ENCODE measurements at places on chromosomes 2 and 18. TPM values are rescaled to one million over a fixed set of nuclear protein-coding genes. Genes with fewer than 3 reads are reported as not detected.
A peak's percentile ranks its signal among the peaks of the same experiment; 100 is the strongest.

EMX1 gene
- total RNA-seq: not detected

IL18RAP gene
- total RNA-seq: not detected

GAL3ST2 gene
- total RNA-seq: 3.9 TPM

LIPT1 gene
- 10.3 TPM for total RNA-seq

CAPN10 gene
- total RNA-seq: 70.3 TPM

PARD3B gene
- 7.6 TPM for total RNA-seq

STON1 gene
- total RNA-seq: 1.7 TPM

NAT8 gene
- total RNA-seq: not detected

HOXD13 gene
- not detected for total RNA-seq

DNA sequence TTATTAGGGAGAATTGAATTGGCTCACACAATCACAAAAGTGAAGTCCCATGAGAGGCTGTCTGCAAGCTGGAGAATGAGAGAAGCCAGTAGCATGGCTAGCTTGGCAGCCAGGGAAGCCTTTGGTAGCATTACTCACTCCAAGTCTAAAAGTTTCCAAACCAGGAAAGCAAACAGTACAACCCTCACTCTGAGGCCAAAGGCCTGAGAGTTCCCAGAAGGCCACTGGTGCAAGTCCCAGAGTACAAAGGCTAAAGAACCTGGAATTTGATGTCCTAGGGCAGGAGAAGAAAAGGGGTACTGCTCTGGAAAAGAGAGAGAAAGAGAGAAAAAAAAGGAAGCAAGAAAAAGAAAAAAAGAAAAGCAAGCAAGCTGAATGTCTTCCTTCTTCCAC is 318.2 kb downstream of the RND3 start:
- no peak for DNase-seq

DNA sequence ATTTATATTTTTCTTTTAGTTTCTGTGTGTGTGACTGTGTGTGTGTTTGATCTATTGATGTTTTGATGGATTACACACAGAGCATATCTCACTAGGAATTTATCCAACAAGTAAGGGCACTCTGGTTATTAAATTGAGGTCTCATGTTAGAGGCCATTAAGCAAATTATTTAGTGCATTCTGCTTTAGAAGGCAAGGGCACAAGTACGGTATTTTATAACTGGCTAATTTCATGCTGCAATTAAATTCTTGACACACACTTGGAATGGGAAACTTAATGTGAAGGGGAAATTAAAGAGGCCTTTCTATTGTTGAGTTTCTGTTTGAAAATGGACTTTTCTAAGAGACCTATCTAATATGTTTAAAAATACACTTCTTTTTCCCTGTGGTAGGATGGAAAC is 25.8 kb downstream of the NYAP2 start:
- DNase-seq: no peak

GRCh38 chr2:131801210-131801744 is 273.6 kb downstream of the CCDC74A start:
- DNase-seq: no peak

- DNase-seq: no peak
These were observed 200.6 kb downstream of the NAPG start for GRCh38 chr18:10726198-10727068.

DNA sequence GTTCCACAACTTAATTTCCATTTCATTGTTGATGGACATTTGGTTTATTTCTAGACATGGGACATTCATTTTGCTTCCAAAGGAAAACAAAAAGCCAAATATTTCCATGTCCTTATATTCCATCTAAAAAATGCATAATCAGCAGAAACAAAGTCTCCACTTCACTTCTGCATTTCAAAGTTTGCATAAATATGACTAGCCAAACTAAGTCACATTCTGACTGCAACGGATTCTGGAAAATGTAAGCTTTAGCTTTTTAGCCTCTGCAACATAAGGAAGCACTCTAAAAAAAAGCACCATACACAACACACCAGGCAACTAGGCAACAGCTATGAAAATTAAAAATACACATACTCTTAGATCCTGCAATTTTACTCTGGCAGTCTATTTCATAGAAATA is 135.3 kb downstream of the ETAA1 start:
- no peak for DNase-seq

- peak; percentile 58 for DNase-seq
These were observed 409.0 kb downstream of the LPIN1 start for GRCh38 chr2:12155303-12156051.

DNA sequence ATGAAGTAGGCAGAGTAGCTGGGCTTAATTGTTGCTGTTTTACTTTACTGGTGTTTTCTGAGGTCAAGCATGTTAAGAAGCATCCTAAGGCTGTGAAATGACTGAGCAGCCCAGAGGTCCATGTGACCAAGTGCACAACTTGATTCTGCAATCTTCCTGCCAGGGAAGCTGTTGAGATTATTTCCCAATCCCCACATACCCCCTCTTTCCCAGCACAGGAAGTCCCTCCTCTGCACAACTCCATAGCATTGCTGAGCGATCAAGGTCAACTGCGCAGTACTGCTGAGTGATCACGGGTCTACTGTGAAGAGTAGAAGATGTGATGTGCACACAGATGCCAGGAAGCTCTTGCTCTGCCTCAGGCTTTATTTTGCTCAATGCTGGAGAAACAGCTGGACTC is 105.8 kb downstream of the GALNT14 start:
- no peak for DNase-seq

DNA sequence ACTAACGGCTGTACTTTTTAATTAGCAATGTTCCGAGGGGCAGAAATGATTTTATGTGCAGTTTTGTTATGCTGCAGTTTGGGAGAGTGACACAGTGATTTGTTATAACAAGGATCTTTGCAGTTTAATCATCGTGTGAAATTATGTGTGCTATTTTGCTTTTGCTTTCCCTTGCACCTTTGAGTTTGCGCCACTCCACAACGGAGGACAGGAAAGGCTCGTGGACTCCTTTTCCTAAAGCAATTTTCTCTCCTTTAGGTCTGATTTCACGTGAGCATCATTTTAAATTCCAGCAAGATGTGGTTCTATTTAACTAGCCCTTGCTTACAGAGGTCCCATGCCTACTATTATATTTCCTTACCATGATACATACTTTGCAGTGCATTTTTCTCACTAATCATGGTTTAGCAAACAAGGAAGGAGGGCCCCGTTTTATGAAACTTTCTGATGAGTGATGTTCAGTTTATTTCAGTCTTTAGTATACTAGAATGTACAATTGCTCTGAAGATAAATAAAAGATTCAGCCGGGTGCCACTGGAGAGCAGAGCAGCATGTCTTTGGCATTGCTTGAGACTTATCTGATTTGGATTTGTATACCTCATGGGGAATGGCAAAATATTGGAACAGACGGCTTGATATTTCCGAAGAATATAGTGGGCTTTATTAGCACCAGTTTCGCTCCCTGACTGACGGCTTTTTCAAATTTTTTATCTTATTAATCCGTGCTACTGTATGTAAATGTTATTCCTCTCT is 528.2 kb upstream of the FANCL start:
- DNase-seq: no peak

- no peak for DNase-seq
These were observed 296 bp downstream of the TTC21B start for GRCh38 chr2:165953306-165953654.

DNA sequence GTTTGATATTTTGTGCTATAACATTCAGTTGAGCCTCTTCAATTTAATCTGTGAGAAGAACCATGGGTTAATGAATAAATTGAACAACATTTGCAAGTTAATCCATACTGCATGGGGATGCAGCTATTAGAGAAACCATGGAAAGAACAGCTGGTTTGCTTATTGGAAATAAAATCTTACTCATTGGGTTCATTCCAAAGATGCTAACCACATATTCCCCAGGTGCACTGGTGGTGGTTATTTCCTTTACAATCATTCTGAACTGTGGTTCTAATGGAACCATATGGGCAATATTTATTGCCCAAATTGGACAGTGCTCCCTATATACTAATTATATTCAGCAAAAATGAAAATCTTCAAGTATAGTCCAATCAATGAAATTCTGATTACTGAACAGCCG is 1200.4 kb upstream of the CDH2 start:
- no peak for DNase-seq

- peak; percentile 62 for DNase-seq
These were observed 995.6 kb upstream of the FANCL start for GRCh38 chr2:59236723-59237122.

- DNase-seq: no peak
These were observed 43.5 kb upstream of the NPAS2 start for GRCh38 chr2:100776445-100776844.

GRCh38 chr2:212426637-212427412 is 111.8 kb downstream of the ERBB4 start:
- no peak for DNase-seq

GRCh38 chr18:10912790-10913545 is 236.4 kb downstream of the PIEZO2 start:
- no peak for DNase-seq

GRCh38 chr2:12006850-12007249 is 260.4 kb downstream of the LPIN1 start:
- no peak for DNase-seq

DNA sequence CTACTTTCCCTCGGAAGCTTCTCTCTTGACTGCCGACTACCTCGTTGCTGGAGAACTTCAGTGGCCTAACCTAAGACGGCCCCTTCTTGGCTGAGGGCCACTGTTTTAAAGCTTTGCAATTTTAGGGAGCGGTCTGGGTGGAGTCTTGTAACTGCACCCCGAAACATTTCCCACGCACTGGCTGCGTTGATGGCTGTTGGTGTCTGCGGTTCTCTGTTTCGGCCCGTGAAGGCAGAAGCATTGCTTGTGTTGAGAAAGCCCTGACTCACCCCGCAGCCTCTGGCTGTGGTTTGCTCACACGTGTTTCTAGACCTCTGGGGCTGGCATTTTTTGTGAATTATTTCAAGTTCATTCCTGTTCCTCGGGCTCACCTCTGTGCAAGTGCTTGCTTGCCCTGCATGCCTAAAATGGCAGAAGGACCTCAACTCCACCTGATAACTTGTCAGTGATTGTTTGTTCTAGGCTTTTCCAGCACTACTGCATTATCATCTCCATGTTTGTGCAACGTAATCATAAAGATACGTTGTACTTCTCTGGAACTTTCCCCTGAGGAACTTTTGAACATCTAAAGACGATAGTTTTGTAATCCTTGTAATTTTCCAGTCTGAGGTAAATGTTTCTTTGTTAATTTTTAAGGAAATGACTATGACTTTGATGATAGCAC is 94.2 kb upstream of the DLX2 start:
- no peak for DNase-seq

DNA sequence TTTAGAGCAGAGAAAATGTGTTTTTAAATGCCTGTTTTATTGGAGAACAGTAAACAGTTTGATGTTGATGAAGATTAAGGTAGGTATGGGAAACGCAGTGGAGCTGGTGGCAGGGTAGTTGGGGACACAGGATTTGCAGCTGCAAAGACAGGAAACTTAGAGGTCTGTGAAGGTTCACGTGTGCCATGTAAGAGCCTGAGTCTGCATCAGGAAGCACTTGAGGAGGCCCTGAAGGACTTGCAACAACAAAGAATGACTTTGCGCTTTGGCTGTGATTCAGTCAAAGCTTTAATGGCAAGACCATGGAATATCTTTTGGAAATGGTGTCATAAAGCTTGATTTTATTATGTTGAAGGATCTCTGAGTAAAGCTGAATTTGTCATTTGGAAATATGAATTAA is 347.6 kb upstream of the KCNJ3 start:
- DNase-seq: no peak

DNA sequence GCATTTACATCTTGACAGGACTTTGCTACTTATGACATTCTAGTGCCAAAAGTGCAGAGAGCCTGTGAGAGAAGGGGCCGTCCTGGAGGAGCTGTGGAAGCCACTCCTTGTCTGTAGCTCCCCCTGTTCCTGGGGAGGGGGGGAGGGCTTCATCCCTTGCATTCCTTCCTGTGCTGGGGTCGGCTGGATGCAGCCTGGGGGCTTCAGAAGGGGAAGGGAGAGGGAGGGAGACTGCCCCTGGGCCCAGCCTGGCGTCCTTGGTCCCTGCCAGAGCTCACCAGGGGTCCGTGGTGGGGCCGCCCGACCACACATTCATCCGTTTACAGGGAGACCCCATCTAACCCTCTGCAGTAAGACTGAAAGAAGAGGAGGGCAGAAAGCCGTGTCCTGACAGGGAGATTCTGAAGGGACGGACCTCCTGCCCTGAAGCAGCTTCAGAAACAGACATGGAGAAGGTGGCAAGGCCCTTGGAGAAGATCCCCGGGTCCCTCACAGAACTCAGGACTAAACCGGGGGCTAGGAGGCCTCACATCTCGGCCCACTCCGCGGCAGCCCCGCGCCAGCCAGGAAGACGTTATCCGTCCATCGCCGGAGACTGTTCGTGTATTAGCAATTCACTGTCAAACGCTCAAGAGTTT is 258.3 kb upstream of the SALL3 start:
- DNase-seq: no peak

DNA sequence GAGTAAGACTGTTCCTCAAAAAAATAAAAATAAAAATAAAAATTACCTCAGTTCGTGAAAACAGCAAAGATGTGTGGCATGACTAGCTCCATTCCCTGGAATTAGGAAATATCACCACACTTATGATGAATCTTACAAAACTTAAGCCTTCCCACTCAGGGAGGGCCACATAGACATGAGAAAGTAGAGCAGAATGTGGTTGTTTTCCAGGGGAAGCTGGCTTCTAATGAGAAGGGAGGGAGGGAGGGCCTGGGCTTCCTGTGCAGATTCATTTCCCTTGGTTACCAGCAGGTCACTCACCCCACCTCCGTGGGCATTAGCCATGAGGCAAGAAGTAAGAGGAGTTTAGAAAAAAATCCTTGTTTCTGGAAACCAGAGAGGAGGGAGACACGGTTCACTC is 95.9 kb upstream of the RMDN2 start:
- DNase-seq: no peak

GRCh38 chr18:5943514-5943913 is 48.2 kb upstream of the TMEM200C start:
- no peak for DNase-seq

GRCh38 chr2:174025271-174026121 is 60.3 kb upstream of the SP3 start:
- DNase-seq: no peak

DNA sequence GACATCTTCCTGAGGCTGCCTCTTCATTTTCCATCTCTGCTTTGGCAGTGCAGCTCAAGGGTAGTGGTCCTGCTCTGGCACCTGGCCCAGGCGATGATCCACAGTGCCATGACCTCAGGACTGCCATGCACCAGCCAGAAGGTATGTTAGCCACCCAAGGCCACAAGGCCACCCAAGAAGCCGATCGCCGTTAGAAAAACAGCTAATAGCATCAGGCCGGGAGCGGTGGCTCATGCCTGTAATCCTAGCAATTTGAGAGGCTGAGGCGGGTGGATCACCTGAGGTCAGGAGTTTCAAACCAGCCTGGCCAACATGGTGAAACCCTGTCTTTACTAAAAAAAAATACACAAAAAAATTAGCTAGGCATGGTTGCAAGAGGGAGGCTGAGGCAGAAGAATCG is 28.4 kb upstream of the UGGT1 start:
- no peak for DNase-seq

- DNase-seq: no peak
These were observed 88.4 kb upstream of the MGAT4A start for GRCh38 chr2:98819231-98819766.

DNA sequence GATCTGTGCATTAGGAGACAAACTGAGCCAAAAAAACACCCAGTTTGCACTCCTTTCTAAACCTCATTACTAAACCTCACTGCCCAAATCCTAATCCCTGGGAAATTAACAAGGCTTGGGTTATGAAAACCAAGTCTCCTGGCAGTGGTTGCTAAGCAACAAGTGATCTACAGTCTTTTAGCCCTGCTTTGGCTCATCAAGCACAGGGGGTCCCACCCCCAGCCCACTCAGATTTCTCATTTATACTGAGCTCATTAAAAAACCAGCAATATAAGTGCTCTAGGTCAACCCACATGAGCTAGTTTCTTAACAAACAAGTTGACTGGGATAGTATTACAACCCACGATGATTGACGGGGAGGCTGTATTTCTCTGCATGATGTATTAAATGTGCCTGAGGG is 18.4 kb downstream of the DNER start:
- no peak for DNase-seq
